ENCODE measurements at places on chromosomes 11 and 22. TPM values are rescaled to one million over a fixed set of nuclear protein-coding genes. Genes with fewer than 3 reads are reported as not detected.

Gene TRIM29
- total RNA-seq = not detected

Gene MFRP
- total RNA-seq = not detected

DNA sequence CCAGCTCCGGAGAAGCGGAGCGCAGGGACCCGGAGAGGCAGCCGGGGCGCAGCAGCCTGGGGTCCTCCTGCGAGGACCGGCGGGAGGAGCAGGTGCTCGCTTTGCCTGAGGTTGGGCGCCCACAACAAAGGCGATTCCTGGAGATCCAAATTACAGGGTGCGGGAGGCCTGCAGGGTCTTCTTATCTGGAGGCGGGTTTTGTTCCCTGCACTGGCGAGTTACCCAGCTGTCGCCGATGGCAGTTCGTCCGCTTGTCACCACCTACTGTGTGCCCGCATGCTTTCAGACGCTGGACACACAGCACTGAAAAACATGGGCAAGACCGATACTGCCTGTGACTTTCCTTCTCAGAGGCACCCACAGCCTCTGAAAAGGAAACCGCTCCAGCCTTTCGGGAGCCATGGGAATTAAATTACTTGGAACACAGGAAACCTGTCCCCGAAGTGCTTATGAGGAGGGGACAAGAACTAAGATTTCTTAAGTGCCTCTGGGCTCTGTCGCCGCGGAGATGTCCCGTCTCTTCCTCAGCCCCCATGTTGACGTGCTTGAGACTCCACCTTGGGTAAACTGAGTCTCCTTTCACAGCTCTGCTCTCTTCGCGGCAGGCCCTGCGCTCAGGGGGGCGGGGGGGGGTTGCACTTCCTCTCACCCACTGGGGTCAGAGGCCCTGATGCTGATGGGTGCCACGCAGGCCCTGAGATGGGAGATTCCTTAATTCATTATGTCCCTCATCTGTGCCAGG lies 1.3 kb upstream of the ZFTA start:
- no peak for DNase-seq

GRCh38 chr11:20277014-20277413 lies 86.5 kb upstream of the HTATIP2 start:
- no peak for DNase-seq

DNA sequence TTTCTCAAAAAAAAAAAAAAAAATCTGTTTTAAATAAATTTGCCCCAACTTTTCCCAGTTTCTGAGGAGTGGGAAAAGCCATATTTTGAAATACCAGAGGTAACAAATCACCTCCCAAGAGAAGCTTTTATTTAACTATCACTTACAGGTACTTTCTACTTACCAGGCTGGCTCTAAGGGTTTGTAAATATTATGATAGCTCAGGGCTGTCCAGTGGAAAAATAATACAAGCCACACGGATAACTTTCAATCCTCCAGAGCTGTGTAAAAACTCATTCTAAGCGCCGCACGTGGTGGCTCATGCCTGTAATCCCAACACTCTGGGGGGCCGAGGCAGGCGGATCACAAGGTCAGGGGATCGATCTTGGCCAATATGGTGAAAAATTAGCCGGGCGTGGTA lies 5.6 kb upstream of the SEC14L4 start:
- no peak for DNase-seq

DNA sequence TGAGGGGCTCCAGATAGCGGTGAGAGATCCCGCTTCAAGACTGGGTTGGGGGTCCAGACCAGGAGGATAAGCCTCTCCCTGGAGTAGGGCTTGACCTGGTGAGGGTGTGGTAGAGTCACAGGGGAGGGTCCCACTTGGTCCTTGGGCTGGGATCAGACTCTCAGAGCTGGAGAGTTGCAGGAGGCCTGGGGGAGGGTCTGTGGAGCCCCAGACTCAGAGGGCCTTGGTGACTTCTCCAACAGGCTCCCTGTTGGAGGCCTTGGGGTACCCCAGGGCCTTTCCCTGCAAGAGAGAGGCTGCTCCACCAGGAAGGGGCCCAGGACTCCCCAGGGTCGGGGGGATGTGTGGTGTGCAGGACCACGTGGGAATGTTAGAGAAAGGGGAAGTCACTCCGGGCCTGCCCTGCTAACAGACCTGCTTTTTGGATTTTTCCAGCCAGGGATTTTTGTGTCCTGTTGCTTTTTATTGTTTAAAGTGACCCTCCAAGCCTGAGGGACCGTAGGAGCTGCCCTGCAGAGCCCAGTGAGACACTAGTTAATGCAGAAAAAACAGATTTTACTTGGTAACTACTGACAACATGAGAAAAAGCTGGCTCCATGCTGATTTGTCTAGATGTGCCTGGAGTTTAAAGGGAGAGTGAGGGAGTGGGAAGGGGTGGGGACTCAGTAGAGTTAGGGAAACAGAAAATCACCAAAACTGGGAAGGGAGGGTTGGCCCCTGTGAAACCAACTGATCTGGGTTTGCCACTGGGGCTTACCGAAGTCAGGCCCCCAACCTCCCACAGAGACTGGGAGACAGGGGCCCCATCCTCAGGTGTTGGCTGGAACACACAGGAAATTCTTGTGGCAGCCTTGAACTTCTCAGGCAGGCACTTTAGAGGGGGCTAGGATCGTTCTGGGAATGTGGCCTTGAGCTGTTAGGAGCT lies 801 bp upstream of the TXNRD2 start:
- no peak for DNase-seq
